ENCODE measurements at places on chromosomes 6 and 20.

DNA sequence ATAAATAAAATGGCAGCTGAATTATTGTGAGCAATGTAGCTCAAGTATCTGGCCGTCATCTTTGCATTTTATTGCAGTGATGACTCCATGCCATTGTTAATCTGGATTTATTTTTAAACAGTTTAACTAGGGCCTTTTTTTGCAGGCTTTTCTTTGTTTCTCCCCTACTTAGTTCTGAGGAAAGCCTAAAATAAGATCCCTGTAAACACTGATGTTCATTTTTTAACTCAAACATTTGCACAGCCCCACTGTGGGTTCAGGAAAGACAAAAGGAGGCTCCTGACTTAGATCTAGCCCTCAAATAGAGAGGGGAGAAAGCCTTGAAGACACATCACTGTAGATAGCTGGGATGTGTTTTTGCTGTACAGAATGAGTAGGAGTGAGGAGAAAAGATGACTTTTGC is 69.2 kb downstream of the PLEKHG1 start:
- DNase-seq, result no peak

DNA sequence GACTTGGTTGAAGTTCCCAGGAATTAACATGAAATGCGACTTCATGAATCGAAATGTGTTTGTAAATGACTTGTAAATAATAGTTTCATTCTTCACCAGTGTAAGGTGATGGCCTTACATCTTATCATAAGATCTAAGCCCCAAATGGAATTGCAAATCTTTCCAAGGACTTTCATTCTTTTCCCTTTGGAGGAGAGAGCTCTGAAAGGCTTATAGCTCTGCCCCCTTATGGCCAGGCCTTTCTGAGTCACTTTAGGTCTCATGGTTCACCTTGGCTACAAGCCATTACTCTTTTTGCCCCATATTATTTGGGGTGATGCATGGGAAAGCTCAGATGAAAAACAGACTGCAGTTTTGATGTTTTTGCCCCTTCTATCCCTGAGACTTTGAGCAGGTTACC is 209.1 kb upstream of the BMP2 start:
- no peak for DNase-seq

DNA sequence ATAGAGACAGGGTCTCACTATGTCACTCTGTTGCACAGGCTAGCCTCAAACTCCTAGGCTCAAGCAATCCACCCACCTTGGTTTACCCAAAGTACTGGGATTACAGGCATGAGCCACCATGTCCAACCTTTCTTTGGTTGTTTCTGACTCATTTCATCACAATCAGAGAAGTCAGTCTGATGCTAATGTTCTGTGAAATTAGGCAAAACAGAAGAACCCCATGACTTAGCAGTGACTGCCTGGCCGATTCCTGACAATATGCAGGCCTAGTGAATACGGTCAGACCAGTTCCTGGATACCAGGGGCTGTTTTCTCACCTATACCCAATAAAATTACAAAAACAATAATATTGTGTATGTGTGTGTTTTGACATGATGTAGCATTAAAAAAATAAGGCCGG is 58.8 kb upstream of the BTN3A2 start:
- no peak for DNase-seq

DNA sequence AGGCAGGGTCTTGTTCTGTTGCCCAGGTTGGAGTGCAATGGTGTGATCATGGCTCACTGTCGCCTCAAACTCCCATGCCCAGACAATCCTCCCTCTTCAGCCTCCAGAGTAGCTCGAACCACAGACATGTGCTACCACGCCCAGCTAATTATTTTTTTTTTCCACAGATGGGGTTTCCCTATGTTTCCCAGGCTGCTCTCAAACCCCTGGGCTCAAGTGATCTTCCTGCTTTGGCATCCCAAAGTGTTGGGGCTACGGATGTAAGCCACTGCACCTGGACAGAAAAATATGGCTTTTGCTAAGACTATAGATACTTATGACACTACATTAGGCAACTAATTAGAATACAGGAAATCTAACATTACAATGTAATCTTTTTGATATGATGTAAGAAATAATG is 17.9 kb downstream of the RNF24 start:
- DNase-seq, result no peak

- DNase-seq, result no peak
These were observed 13.0 kb downstream of the TMEM181 start for GRCh38 chr6:158572653-158573541.
